ENCODE measurements at places on chromosomes 7 and 10. TPM values are rescaled to one million over a fixed set of nuclear protein-coding genes. Genes with fewer than 3 reads are reported as not detected.

MBL2 gene
- total RNA-seq = not detected

PAPOLB gene
- not detected for total RNA-seq

H2BK1 gene
- not detected for total RNA-seq

- DNase-seq = no peak
These were observed 22.7 kb downstream of the JAZF1 start for GRCh38 chr7:28157831-28158416.

GRCh38 chr7:17044861-17045260 is 163.1 kb upstream of the AGR3 start:
- DNase-seq = no peak

DNA sequence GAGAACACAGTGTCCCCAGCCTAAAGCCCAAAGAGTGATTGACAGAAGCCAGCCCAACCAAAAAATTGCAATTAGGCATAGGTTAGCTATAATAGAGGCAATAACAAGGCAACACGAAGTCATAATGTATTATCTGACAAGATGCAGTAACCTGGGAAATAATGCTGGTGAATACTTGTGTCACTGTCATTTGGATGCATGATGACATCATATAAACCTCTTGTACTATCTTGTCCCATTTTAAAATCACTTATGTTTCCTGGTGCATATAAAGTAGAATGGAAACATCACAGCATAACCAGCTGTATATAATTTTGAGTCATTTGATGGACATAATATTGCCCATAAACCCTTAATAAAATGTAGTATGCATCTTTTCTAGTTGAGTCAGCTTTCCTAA is 1138.3 kb upstream of the LRRTM3 start:
- DNase-seq = no peak

DNA sequence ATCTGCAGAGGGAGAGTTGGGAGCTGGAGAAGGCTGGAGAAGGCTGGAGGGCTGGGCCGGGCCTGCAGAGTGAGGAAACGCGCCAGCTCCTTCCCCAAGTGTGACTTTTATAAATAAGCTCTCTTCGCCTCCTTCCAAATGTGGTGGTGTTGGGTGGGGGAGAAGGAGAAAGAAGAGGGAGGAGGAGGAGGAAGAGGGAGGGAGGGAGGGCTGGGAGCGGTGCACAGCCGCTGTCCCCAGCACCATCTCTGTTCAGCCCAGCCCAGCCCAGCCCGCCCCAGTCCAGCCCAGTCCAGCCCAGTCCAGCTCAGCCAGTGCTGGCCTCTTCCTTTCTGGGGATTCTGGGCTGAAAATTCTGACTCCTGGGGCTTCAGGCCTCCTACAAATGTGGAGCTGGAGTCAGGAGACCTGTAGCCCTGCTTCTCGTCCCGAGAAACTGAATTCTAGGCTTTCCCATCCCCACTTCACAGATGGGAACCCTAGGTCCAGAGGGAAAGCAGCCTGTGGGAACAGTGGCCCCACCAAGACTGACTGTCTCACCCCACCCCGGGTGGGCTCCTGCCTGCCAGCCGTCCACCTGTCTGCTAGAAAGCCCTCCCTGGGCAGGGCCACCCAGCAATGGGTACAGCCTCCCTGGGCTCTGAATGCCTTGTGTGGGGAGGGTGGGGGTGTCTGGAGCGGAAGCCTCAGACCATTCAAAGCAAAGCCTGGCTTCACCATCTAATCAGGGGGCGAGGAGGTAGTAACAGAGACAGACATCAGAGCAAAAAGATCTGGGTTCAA is 2.3 kb downstream of the STX1A start:
- no peak for DNase-seq

DNA sequence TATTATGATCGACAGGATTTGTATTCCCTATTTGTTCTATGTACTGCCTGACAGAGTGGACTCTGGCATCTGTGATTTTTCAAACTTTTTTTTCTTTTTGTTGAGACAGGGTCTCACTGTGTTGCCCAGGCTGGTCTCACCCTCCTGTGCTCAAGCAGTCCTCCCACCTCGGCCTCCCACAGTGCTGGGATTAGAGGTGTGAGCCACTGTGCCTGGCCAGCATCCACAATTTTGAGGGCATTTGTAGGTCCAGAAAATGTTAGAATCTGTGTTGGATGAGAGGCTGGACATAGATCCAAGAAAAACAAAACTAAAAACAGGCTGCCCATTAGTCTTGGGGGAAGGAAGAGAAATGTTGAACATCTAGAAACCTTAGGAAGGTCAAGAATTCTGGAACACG is 34.3 kb downstream of the SGPL1 start:
- no peak for DNase-seq
